ENCODE measurements at places on chromosomes 2 and 18. TPM values are rescaled to one million over a fixed set of nuclear protein-coding genes. Genes with fewer than 3 reads are reported as not detected.

The EGR4 gene
- not detected for total RNA-seq

GRCh38 chr18:47585136-47585535 is 333.7 kb upstream of the SKOR2 start:
- DNase-seq, result no peak

- peak; percentile 25 for DNase-seq
Observed at GRCh38 chr2:201362396-201362795, 5.3 kb upstream of the FLACC1 start.

- no peak for DNase-seq
Observed at GRCh38 chr2:206079699-206080465, 6.1 kb downstream of the INO80D start.

DNA sequence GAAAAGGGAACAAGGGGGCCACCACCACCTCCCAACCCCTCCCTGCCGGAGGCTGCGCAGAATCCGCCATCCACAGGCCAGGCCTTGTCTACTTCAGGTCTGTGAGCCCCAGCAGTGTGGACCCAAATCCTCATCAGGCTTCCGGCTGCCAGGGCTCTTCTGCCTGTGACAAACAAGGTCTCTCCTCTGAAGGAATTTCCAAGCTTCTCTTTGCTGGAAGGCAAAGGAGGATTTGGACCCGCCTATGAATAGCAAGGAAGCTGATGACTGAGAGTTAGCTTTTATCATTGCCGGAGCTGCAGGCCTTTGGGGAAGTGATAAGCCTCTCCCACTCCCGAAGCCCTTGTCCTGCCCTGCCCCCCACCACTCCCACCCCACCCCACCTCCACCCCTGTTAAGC is 93.7 kb upstream of the SH3BP4 start:
- DNase-seq, result no peak

DNA sequence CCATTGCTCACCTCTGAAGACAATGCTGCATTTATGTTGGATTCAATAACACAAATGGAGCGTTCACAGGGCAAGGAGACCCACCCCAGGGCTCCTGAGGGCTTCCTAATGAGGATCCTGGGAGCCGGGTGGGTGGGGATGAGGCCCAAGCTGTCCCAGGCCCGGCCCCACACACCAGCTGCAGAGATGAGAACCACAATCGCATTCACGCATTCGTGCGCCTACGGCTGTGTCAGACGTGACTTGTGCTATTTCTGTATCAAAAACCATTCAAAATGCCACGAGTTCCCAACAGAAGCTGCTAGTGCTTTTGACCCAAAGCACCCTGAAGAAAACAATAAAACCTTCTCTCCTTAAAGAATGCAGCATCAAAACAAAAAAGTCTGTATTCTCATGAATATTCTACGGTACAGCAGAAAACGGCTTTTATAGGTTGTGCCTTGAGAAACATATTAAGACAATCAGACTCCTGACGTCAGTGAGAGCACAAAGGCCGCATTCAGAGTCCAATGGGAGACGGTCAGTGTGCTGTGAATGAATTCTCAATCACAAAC is 205.4 kb downstream of the HDAC4 start:
- DNase-seq, result no peak
